ENCODE measurements at places on chromosomes 2 and 18.
A peak's percentile ranks its signal among the peaks of the same experiment; 100 is the strongest.

DNA sequence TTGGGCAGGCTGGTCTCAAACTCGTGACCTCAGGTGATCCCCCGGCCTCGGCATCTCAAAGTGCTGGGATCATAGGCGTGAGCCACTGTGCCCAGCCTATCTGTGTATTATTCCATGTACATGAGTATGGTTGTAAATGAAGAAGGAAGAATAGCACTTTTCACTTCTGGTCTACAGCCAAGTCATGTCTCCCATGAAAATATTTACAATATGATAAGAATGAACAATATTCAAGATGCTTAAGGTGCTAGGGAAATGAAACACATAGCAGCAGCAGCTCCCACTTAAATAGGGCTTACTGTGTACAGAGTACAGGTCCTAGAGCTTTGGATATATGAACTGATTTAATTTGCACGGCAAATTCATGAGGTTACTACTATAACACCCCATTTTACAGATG is 70.3 kb upstream of the COL5A2 start:
- DNase-seq = no peak

GRCh38 chr2:120814352-120814751 is 78.7 kb downstream of the GLI2 start:
- no peak for DNase-seq

- no peak for DNase-seq
Measured at GRCh38 chr2:199470672-199471442, 13.1 kb upstream of the SATB2 start.

DNA sequence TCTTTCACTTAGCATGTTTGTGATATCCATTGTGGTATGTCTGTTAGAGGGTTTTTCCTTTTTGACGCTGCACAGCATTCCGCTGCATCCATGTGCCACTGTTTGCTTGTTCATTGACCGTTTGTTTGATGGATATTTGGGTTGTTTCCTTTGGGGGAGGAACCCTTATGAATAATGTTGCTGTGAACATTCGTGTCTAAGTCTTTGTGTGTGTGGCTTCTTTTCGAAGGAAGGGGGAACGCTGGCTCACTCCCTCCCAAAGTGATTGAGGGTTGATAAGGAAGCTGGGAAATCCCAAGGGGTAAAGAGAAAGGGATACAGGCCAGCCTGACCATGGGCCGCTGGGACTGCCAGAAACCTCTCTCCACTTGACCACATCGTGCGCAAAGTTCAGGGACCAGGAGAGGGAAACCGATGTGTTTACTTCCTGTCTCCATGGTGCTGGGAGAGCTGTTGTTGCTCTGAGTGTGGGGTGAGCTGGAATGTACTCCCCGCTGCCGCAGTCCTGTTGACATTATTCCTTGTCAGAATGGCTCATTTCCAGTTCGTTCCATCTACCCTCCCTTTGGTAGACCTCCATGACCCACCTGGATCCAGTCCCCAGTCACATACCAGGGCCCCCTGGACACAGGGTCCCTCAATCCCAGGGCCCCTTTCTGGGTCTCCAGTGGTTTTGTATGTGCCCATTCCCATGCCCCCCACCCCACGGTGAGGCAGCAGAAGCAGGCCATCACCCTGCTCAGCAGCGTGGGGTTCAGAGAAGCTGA is 39.6 kb downstream of the HS1BP3 start:
- peak; percentile 60 for DNase-seq

GRCh38 chr2:35946478-35946877 is 409.1 kb upstream of the CRIM1 start:
- DNase-seq = no peak

DNA sequence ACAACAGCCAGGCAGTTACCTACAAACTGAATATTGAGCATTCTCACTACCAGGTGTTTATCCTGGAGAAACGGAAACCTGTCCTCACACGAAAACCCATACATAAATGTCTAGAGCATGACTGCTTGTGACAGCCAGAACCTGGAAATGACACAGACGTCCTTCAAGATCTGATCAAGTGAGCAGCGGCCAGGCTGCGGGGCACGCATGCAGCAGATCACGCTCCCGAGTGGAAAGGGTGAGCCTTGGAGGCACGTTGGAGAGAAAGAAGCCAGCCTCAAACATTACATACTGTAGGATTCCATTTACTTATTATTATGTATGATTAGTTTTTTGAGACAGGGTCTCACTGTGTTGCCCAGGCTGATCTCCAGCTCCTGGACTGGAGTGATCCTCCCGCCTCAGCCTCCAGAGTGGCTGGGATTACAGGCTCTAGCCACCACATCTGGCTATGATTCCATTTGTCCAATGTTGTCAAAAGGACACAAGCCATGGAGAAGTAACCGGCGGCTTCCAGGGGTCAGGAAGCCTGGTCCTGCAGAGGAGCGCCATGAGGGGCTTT is 22.9 kb upstream of the STK25 start:
- DNase-seq = no peak

DNA sequence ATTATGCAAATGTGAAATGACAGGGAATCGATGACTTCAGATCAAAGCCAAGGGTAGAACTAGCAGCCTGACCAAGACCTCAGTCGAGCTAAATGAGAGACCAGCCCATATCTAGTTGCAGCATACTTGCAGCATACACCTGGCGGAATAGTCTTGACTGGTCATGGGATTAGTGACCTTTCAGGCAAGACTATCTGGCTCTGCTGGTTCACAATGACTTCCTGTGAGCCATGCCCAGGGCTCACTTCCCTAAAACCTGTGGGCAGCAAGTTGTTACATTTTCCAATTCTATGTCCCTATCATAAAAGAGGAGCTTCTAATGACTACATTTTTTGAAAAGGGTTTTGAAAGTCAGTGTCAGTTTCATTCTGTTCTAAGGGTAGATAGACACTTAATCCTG is 1624.9 kb upstream of the CELF4 start:
- no peak for DNase-seq

GRCh38 chr18:6406910-6407470 is 7.7 kb downstream of the L3MBTL4 start:
- DNase-seq = no peak

GRCh38 chr2:9914384-9915065 is 37.0 kb upstream of the GRHL1 start:
- no peak for DNase-seq

DNA sequence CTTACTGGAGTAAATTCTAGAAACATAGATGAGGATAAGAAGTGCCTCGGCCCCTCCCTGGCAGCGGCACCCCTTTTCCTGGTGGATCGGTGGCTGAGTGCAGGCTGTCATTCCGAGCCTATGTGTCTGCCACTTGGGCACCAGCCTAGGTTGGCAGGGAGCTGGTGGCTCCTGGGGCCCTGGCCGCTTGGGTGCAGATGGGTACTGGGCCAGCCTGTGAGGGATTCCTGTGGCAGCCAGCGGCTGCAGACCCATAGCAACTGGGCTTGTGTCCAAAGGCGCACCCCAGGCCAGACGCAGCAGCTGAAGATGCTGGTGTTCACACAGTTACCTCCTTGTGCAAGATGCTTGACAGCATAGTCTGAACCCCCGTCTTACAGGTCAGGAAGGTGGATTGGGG is 2.8 kb downstream of the SNORC start:
- DNase-seq = no peak

GRCh38 chr2:190858817-190859216 is 21.8 kb upstream of the GLS start:
- DNase-seq = no peak

DNA sequence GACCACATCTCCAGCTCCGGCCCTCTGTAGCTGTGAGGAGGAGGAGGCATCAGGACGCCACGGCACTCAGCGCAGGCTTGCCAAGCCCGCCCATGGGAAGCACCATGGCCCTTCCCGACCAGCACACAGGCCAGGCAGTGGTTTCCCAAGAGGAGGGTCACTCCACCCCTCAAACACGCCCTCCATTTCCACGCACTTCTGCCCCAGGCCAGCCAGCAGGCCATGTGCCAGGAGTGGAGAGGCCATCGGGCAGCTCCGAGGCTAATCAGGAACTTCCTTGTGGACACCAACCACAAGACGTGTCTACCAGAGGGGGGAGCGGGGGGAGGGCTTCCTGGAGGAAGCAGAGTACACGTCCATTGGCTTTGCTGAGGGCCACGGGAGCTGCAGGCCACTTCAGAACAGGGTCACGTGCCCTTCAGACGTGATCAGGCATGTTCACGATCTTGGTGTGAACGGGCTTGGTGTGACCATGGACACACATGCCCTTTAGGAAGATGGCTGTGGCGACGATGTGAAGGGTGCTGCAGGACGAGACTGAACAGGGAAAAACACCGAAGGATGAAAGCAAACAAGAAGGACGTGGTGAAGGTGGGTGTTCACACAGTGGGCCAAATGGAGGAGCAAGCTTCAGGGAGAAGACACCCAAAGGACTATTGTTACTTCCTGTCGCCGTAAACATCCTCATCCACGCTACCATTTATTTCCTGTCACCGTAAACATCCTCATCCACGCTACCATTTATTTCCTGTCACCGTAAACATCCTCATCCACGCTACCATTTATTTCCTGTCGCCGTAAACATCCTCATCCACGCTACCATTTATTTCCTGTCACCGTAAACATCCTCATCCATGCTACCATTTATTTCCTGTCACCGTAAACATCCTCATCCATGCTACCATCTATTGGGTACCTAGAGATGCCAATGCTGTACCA is 6.5 kb upstream of the MTERF4 start:
- DNase-seq = no peak

DNA sequence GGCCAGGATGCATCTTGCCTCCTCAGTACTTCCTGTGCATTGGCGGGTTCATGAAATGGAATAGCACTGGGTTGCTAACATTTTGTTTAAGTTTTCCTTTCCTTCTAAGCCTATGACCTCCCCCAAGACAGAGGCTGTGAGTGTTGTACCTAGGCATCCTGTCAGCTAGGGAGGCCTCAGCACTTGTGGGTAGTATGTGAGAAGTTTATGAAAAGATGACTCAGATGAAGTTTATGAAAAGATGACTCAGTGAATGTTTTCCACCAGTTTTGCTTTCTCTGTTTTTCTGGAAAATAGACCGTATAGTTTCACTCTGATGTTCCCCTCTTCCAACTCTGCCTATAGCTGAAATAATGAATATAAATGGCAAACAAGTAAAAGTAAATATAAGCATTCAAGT is 412.9 kb downstream of the TMEM182 start:
- no peak for DNase-seq

DNA sequence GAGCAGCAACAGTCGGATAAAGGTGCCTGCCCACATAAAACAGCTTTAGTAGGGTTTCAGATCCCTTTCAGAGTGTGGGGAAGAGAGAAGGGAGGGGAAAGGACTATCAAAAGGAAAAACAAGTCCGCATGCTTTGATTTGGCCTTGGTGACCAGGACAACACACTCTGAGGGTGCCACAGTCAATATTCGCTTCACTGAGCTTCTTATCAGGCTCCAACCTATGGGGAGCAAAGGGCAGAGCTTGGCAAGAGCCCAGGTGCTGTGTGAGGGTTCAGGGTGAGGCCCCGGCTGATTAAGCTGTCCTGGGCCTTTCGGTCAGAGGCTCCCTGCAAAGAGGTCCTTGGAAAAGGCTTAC is 237.4 kb upstream of the SMAD2 start:
- no peak for DNase-seq

- DNase-seq = no peak
Measured at GRCh38 chr2:80393991-80394390, 89.4 kb upstream of the LRRTM1 start.

DNA sequence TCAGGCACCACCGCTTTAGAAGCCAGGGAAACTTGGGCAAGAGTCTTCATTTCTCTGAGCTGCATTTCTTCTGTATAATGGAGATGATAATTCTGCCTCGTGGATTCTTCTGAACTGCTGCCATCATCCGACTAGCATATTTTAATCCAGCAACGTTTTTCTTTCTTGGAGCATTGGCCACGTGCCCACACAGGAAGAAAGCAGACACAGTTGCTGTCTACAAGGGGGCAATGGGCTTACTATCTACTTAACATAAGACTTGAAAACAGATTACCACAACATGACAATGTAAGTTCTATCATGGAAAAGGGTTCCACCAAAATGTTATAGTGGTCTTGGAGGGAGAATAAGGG is 176.5 kb downstream of the FAM210A start:
- no peak for DNase-seq

- no peak for DNase-seq
Measured at GRCh38 chr2:100939445-100939844, 62.6 kb upstream of the RPL31 start.

- no peak for DNase-seq
Measured at GRCh38 chr2:238434846-238435751, 8.4 kb downstream of the ASB1 start.

All from thoracic aorta (tissue), 2 donors.